ENCODE measurements at places on chromosomes 2 and 18.

- DNase-seq, result no peak
These were observed 6.2 kb upstream of the REV1 start for GRCh38 chr2:99496021-99496420.

DNA sequence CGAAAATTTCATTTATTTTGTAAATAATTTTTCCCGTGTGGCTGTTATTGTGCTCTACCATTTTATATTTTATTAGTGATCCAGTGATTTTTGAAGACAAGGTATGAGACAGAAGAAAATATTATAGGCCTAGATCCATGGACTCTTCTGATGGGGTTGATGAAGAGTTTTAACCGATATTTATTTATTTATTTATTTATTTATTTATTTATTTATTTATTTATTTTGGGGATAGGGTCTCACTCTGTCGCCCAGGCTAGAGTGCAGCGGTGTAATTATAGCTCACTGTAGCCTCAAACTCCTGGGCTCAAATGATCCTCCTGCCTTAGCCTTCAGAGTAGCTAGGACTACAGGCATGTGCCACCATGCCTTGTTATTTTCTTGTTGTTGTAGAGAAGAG is 33.6 kb upstream of the RMND5A start:
- DNase-seq, result no peak

DNA sequence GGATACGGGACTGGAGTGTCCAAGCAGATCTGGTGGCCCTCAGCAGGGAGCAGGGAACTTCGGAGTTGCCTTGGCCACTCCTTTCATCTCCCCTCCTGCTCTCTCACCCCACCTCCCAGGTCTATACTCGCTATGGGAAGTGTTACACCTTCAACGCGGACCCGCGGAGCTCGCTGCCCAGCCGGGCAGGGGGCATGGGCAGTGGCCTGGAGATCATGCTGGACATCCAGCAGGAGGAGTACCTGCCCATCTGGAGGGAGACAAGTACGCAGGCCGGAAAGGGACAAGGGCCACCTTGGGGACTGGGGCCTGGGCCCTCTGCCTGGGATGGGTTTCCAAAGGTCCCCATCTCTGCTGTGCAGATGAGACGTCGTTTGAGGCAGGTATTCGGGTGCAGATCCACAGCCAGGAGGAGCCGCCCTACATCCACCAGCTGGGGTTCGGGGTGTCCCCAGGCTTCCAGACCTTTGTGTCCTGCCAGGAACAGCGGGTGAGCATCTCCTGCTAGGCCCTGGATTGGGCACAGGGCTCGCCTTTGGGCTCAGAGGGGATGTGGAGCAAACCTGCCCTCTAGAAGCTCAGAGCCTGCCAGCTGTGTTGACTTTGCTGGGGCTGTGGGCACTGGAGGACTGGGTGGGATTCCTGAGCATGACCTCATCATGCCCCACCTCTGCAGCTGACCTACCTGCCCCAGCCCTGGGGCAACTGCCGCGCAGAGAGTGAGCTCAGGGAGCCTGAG is 11.8 kb downstream of the CHPF start:
- DNase-seq, result no peak

DNA sequence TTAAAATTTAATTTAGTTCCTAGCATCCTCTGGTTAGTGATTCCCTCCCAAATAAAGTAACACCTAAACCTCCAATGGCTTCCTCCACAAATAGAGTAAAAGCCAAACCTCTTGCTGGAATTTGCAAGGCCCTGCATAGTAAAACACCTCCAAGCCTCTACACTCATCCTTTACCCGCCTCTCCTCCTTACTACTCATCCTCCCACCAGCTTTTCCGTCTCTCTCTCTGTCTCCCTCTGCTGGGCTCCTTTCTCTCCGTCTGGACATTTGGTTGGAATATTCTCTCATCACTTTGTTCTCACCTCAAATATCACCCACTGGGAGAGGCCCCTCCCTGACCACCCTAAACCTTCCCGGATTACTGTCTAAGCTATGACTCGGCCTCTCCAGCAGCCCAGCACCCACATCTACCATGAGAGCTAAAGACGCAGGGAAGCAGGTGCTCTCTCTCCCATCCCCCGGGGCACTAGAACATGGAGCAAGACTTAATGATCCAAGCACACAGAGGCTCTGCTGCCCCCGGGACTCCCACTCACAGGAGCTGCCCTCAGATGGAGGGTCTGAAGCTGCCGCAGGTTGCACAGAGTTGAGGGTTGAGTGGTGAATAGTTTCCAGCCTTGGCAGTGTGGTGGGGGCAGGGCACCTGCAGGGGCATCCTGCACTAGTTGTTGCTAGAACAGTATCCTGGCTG is 167.2 kb downstream of the FBXO15 start:
- DNase-seq, result no peak

DNA sequence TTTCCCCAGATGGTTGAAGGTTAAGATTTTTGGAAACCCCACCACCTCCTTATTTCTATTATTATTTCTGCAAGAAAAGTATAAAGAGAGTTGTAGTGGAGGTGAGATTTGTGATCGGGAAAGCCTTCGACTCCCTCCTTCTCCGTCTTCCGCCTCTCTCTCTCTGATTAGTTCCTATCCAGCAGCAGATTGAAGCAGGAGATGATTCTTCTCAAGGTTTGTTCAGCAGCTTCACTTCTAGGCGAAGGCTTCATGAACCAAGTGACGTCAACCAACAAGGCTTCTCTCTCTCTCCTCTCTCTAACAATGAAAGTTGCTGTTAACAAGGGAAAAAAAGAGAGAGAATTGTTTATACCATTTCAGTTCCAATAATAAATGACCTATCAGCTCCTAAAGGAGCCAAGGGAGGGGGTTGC is at the start of gene BAZ2B:
Gene BAZ2B (minus strand): TSS at position 263 of the 416 bp plus-strand sequence. CDS start 137,829 bp downstream, outside the sequence.
- DNase-seq, result peak; percentile 52

GRCh38 chr2:165535471-165535870 is 66.0 kb downstream of the CSRNP3 start:
- DNase-seq, result no peak

DNA sequence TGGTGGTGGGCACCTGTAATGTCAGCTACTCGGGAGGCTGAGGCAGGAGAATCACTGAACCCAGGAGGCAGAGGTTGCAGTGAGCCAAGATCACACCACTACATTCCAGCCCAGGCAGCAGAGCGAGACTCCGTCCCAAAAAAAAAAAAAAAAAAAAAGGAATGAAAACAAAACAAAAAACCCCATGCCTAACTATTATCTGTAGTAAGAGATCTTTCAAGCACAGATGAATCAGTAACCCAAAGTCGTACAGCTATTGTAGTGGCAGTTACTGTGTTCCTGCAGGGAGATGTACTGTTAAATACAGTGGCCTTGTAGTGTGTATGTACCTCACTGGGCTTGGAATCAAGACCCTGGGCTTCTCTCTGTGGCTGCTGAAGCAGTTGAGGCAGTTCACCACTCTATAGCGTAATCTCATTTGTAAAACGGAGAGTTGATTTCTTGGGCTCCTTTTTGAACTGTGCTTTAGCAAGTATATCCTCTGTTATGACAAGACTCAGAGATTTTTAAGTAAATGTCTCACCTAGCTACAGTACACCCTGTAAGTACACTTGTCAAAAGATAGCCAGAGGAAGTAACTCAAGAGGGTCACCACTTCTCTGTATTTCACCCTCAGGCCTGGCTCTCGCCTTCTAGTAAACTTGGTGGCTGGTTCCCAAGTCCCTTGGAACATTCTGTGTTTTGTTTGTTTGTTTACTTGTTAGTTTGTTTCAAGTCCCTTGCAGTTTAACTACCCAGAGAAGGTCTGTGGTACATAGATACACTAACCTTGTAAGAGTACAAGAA is 109.6 kb upstream of the FOSL2 start:
- DNase-seq, result no peak

DNA sequence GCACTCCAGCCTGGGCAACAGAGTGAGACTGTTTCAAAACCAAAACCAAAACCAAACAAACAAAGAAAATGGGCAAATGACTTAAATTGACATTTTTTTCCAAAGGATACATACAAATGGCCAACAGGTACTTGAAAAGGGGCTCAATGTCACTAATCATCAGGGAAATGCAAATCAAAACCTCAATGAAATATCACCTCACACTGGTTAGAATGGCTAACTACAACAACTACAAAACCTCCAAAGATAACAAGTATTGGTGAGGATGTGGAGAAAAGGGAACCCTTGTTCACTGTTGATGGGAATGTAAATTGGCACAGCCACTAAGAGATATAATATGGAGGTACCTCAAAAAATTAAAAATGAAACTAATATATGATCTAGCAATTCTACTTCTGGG is 213.2 kb upstream of the HS6ST1 start:
- no peak for DNase-seq

DNA sequence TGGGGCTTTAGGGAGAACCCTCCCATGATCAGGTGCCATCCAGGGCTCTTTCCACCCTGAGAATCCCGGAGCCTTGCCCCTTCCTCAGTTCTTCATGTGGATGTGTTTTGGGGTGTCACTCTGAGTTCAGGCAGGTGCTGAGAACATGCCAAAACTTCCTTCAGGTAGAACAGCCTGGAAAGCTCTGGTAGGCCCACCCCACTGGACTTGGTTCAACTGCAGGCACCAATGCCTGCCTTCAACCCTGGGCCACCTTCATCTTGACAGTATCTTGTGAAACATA is 85.8 kb downstream of the EPAS1 start:
- DNase-seq, result no peak

- DNase-seq, result no peak
These were observed 113.4 kb downstream of the HDAC4 start for GRCh38 chr2:239287461-239287860.

DNA sequence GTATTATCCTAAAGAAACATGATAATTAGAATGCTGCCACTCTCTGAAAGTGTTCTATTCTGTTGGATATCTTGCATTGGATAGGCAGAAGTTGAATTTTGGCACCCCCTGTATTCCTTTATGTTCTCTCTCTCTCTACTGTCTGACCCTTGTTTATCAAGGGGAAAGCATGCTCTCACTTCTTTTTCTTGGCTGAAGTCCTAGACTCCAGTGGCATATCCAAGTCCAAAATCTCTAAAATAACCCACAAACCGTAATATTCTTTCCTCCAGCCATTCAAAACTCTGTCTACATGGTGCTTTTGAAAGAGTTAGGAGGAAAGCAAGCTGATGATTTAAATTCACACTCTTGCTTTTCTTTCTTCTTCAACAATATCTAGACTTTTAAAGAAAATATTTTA is 669.7 kb downstream of the TDRD15 start:
- DNase-seq, result no peak

GRCh38 chr2:70574618-70575017 is 21.0 kb upstream of the TGFA start:
- DNase-seq, result no peak

- DNase-seq, result no peak
These were observed 10.0 kb upstream of the ASAP2 start for GRCh38 chr2:9196637-9197036.

DNA sequence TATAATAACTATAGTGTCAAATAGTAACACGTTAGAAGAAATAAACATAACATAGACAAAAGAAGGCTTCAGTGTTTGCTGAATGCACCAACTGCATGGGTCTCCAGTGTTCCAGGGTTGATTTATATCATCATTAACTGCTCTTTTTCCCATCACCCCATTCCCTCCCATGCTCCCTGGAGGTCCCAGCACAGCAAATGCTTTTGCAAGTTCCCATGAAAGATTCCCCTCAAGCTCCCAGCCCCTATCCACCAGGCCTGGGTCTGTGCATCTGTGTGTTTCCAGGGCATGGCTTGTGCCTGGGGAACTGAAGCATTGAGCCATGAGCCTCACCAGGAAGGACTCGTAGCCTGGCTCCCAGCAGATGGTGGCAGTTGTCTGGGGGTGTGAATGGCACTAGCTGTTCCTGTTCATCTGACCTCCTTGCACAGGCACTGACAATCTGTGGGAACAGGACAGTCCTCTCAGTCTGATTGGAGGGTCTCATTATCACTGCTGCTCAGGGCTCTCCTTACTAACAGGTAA is 164.6 kb upstream of the RMP24 start:
- DNase-seq, result no peak

- no peak for DNase-seq
These were observed 84.1 kb upstream of the EPB41L3 start for GRCh38 chr18:5627776-5628511.

DNA sequence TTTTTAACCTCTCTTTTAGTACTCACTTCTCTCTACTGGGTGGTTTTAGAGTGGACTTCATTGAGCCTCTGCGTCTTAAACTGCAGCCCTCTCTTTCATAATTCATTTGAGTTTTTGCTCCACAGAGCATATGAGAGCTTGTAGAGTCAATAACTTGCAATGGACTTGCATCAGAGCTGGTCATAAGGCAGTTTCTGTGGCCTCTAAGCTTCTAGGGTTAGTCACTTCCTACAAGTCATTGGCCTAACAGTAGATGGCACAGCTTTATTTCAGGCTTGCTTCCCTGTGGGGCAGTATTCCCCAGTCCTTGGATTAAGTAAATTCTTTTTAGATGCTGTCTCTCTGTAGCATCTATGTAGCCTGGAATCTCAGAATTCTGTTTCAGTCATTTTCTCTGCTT is 1435.7 kb downstream of the LRP1B start:
- no peak for DNase-seq

DNA sequence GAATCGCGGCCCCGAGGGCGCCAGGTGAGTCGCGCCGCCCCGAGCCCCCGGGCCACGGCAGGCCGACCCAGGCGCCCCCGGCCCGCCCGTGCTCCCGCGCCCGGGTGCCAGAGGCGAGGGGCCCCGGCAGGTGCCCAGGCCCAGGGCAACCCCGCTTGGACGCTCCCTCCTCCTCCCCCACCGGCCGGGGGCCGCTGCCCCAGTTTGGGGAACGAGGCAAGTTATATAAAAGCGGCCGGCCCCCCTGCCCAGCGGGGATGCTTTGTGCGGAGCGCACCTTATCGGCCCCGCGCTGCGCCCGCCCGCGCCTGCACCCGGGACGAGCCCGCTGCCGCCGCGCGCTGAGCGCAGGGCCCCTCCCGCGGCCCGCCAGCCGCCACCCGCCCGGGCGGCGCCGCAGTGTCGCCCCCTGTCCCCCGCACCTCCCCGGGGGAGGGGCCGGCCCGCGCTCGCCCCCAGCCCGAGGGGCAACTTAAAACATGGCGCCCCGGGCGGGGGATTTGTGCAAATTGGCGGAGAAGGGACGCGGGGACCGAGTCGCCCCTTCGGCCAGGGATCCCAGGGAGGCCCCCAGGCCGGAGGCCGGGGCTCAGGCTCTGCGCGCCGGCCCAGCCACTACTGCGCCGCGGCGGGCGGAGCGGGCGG is 639 bp downstream of the EPB41L3 start:
- DNase-seq, result no peak

- no peak for DNase-seq
These were observed 17.9 kb downstream of the XPO1 start for GRCh38 chr2:61520261-61520660.

GRCh38 chr2:65765376-65765775 is 333.0 kb upstream of the SPRED2 start:
- no peak for DNase-seq

- DNase-seq, result no peak
These were observed 8.3 kb downstream of the SULT6B1 start for GRCh38 chr2:37180006-37180639.

GRCh38 chr18:43578706-43579105 is 301.4 kb upstream of the SYT4 start:
- DNase-seq, result no peak

GRCh38 chr2:100260712-100261620 is 61.3 kb downstream of the LONRF2 start:
- peak; percentile 64 for DNase-seq

Measured in smooth muscle cell of the brain vasculature (primary cell).